ENCODE measurements at places on chromosomes 3 and 15.

DNA sequence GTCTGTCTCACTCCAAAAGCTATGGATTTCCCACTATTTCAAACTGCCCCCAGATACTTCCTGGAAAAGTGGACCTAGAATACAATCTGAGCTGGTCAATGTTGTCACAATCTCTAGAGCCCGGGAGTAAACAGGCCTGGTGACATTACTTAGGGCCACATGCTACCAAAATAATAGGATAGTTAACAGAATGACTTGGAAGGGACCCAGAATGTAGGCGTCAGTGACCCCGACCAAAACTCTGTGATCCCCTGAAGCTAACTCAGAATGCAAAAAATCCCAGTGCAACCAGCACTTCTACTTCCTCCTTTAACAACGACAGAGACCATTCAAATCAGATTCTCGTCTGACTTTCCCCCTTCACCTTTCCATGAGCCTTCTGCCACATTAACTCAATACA lies 51.5 kb upstream of the CDV3 start:
- no peak for DNase-seq

GRCh38 chr3:129556890-129557547 lies 14.0 kb downstream of the H1-8 start:
- no peak for DNase-seq

GRCh38 chr3:59334585-59334984 lies 284.8 kb upstream of the CFAP20DC start:
- DNase-seq, result no peak

DNA sequence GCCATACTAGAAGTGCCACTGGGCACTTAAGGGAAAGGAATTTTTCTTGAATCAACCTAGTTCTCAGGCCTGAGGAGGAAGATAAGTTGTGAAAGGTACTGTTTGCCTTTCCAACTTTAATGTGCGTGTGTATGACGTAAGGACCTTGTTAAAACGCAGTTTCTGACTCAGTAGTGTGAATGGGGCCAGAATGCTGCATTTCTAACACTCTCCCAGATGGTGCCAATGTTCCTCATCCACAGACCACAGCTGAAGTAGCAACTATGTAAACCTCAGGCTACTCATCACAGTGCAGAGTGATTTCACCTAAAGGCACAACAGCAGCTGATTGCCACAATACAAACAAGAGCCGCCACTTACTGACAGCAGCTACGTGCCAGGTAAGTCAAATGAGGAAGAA lies 103.6 kb downstream of the OTOL1 start:
- DNase-seq, result no peak

GRCh38 chr15:92277776-92278175 lies 115.9 kb upstream of the ST8SIA2 start:
- DNase-seq, result no peak

DNA sequence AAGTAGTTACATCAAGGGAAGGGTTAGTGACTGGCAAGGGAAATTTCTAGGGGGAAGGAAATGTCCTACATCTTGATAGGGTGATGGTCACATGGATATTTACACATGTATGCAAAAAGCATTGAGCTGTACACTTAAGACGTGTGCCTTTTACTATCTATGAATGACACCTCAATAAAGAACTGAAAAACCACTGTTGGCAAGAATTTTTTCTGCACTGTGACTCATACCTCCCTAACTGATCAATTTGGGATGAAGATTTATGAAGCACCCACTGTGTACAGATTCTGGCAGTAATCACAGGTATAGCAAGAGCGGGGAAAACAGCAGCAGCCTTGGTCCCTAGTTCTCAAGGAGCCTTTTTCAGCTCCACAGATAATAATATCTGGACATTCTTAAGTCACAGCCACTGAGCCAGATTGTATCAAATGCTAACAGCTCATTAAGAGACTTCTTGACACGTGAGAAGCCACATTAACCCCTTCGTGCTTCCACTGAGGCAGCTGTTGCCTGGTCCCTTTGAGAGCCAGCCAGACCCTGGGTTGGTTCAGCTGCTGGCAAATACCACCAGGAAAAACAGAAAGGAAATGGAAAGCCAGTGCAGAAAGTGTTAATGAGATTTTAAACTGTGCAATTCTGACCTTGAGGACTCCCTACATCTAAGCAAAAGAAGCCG lies 32.0 kb upstream of the GALNT15 start:
- DNase-seq, result no peak

DNA sequence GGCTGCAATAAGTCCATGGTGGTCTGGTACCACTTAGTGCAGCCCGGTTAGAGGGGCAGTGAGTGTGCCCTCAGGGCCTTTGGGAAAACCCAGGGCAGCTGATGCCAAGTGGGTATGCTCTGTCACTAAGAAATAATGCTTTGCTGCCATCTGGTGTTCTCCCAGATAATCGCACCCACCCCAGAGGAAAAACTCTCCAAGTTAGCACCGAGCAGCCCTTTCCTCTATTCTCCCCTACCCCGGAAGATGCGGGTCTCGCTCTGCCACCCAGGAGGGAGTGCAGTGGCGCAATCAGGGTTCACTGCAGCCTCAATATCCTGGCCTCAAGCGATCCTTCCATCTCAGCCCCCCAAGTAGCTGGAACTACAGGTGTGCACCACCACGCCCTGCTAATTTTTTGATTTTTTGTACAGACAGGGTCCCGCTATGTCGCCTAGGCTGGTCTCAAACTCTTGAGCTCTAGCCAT lies 21.3 kb upstream of the DAPK2 start:
- peak; percentile 29 for DNase-seq

Data from T-helper 22 cell (primary cell).